ENCODE measurements at places on chromosomes 3 and 15.

GRCh38 chr3:88031642-88032077, 27.1 kb downstream of the CGGBP1 start:
- no peak for DNase-seq

DNA sequence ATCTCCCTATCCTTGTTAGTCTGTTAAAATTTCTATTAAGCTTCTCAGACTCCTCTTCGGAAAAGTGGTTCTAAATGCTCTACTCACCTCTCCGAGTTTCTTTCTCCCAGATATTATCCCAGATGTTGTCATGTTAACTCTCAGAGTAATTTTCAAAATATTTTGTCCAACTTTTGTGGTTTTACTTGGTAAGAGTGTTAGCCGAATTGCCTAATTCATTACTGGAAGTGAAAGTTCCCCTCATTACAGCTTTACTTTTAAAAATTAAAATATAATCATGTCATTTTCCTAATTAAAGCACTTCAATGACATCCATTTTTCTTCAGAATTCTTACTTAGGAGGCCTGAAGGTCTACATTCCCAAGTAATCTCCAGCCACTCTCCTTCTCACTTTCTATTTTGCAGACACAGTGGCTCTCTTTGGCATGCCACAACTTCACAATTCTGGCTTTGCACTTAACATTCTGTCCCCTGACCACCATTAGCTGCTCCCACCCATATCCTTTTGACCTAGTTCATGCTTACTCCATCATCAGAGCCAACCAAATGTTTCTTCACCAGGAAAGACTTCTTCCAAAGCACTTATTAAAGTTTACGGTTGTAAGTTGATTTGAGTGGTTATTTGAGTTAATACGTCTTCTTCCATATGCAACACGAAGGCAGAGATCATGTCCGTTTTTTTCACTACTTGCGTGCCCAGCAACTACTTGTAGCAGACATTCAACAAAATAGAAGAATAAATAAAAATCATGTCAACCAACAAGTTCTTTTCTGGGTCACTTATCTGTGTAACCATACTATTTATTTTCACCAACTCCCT, 10.2 kb upstream of the TIPARP start:
- DNase-seq = no peak

- no peak for DNase-seq
Observed at GRCh38 chr15:93801206-93801605, 430.2 kb upstream of the MCTP2 start.

GRCh38 chr15:65421360-65422215, 1.2 kb downstream of the IGDCC4 start:
- no peak for DNase-seq

DNA sequence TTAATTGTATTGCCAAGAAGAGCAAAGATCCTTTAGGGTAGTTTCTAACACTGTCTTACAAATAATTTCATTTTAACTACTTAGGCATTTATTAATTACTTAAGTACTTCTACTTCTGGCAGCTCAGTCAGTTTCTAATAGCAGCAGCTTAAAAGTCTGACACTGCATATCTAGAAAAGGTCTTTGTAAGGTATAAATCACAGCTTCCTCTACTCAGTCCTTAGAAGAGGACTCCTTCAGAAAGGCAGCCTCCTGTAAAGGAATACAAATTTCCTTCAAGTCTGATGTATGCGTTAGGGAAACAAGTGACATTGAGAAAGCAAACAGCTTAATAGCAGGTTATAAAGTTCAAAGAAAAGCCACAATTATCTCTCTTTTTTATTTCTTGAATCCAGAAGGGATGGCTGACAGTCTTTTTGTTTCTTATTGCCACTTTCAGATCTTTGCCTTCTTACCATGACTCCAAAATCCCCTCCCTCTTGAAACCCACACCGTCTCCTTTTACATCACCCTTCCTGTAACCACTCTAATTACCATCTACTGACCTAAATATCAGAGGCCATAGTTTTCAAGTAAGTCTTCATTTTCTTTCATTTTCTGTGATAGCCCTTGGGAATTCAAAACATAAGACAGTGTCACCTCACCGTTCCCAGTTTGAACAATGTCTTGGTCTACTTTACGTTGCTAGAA, 109.5 kb downstream of the CGGBP1 start:
- DNase-seq = no peak

DNA sequence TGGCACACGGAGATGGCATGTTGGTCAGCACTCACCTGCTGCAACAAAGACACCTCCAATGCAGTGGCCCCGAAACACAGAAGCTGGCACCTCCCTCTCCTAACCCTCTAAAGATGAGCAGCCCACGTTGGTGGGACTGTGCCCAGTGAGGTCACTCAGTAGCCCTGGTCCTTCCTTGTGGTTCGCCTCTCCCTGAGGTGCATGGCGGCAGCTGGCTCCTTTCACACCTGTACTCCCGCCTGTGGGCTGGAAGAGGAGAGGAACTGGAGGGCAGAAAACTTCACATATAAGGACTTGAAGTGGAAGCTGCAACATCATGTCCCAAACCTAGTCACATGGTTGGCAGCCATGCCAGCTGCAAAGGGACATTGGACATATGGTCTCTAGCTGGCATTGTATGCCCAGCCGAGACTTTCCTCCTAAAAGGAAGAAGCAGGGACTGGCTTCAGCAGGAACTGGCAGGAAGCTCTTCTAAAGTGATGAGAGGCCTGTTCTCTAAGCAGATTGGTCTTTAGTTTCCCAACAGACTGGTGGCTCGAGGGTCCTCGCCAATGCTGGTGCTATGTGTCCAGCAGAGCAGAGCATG, 10.8 kb upstream of the C3orf22 start:
- no peak for DNase-seq

DNA sequence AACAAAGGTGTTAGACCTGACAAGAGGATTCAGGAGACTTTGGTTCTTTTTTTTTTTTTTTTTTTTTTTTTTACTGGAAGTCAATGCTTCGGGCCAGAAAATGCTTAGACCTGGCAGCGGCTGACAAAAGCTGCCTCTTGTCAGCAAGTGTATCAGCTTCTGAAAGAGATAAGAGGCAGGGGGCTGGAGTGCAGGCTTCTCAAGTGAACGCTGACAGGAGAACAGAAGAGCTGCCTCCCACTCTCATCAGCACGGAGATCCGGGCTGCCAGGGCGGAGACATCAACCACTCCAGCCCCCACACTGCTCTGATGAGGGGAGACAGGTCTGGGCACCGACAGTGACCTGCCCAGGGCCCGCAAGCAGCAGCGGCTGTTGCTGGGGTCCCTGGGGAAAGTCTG, 9.4 kb upstream of the SCN5A start:
- DNase-seq = no peak

DNA sequence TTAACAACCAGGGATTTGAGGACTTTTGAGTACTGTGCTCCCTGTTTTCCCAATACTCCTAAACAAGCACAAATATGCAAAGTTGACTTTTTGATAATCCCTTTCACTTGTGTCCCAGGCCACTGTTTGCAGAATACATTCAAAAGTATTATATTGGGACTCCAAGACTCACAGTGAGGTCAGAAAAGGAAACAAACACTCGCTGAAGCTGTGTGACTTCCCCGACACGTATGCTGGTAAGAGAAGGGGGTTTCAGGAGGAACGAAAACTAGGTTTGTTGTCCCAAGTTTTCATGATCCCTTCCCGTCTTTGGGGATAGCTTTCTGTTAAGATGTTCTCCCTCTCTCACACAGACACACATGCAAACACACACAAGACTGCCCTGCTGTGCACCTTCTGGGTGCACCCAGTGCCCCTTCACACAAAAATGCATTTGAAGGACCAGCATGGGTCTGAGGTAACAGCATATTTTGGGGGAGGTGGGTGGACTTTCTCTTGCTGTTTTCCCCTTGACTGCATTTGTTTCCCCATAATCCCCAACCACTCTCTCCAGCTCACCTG, 225.2 kb upstream of the PRICKLE2 start:
- no peak for DNase-seq

- DNase-seq = no peak
Observed at GRCh38 chr3:129560269-129560787, 17.4 kb downstream of the H1-8 start.

GRCh38 chr3:89795506-89795905, 688.1 kb downstream of the EPHA3 start:
- DNase-seq = no peak

- no peak for DNase-seq
Observed at GRCh38 chr3:46725621-46726314, 8.1 kb upstream of the PRSS50 start.
